ENCODE measurements at places on chromosomes 3 and 15.

- no peak for DNase-seq
Measured at GRCh38 chr3:111675846-111676210, 80.7 kb upstream of the ZBED2 start.

- DNase-seq: peak; percentile 96
Measured at GRCh38 chr3:159200176-159200575, 398.3 kb downstream of the MFSD1 start.

DNA sequence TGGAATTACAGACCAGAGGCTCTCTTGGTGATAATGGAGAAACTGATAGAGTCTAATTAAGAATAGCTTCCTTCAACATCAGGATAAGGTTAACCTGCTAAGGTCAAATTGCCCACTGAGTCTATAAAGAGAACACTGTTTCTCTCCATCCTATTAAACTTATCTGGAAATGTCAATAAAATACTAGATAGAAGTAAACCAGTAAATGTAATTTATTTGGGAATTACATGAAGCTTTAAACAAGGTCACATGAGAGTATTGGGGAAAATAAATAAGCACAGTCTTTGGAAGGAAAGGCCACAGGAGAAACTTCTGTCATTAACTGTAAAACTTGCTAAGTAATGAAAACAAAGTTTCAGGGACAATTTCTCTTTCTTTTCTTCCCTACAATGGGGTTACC, 118.5 kb downstream of the DPH6 start:
- DNase-seq: no peak

GRCh38 chr3:66816090-66816761, 181.9 kb upstream of the KBTBD8 start:
- DNase-seq: peak; percentile 59

- DNase-seq: peak; percentile 43
Measured at GRCh38 chr15:35926007-35926380, 380.0 kb upstream of the DPH6 start.

GRCh38 chr15:98324341-98324970, 323.9 kb upstream of the IGF1R start:
- no peak for DNase-seq

DNA sequence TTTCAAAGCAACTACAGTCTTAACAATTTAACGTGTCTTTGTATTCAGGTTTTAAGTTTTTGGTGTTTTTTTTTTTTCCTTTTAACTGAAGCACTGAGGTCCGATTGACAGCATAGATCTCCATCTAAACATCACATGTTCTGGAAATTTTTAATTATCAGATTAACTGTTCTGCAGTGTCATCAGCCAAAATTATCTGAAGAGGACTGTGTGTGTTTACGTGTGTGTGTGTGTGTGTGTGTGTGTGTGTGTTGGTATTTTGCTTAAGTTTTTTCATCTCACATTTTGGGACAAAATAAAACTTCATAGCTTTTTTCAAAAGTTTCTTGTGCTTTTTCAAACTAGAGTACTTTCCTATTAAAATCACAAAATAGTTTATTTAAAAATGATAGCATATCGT, 1.8 kb downstream of the PIK3CA start:
- DNase-seq: no peak

DNA sequence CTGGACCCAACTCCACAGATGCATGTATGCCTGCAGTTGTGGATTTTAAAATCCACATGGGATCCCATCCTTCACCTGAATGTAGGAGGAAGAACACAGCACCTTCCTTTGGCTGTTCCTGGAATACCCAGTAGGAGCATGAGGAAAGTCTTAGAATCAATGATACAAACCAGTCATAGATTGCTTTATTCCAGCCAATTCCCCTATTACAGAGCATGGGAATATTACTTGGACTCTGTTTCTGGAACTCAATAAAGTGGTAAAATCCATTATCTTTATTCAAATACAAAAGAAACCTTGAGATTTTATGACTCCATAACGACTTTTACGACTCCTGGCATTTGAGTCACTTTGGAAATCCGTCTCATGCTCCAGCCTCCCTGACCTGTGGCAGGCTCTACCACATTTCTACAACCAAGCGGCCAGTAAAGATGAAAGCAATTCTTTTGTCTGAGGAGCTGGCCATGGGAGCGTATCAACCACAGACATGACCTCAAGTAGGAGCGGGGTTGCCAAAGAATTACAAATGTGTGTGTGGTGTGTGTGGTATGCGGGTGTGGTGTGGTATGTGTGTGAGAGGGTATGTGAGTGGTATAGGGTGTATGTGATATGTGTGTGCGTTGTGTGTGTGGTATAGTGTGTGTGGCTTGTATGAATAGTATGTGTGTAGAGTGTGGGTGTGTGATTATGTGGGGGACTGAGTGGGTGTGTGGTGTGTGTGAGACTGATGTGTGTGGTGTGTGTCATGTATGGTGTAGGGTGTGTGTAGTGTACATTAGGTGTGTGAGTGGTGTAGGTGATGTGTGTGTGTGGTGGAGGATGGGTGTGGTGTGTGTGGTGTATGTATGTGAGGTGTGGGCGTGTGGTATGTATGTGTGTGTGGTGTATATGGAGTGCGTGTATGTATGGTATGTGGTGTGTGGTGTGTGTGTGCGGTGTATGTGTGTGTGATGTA, 40.0 kb downstream of the ARRDC4 start:
- peak; percentile 92 for DNase-seq

DNA sequence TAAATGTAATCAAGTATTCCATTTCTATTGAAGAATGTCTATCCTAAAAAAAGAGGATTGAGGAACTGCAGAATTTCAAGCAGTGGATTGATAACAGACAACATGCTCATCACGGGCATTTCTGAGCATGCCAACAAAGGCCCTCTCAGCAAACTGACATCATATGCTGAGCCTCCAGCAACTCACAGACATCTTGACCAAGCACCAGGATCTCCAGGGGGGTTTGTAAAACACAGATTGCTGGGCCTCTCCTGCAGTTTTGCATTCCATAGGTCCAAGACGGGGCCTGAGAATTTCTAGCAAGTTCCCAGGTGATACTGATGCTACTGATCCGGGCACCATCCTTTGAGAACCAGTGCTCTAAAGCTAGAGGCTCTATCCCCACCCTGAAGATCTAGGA, 85.0 kb downstream of the FOXP1 start:
- no peak for DNase-seq

- no peak for DNase-seq
Measured at GRCh38 chr3:181487236-181487978, 224.3 kb upstream of the SOX2 start.

DNA sequence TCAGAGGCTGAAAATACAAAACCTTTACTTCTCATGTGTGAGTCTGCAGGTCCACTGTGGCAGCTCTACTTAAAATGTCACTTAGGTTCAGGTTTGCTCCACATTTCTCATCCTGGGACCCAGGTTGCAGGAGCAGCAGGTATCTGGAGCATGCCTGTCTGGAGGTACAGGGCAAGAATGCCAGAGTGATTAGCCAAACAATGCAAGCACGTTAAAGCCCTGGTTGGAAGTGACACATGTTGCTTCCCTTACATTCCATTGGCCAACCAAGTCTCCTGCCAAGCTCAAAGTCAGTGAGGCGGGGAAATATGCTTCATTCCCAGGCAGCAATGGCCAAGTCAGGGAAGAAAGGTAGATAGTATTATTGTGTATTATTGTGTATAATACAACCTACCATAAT, 76.8 kb upstream of the ARL6 start:
- DNase-seq: no peak

GRCh38 chr15:40445421-40445922, 4.7 kb downstream of the BAHD1 start:
- peak; percentile 62 for DNase-seq

Data from astrocyte (in vitro differentiated cells and primary cell).